ENCODE measurements at places on chromosomes 7 and 10.
A peak's percentile ranks its signal among the peaks of the same experiment; 100 is the strongest.

- DNase-seq = no peak
Observed at GRCh38 chr10:90642136-90642535, 215.7 kb downstream of the HTR7 start.

GRCh38 chr10:88023676-88024075 lies 160.3 kb downstream of the PTEN start:
- no peak for DNase-seq

DNA sequence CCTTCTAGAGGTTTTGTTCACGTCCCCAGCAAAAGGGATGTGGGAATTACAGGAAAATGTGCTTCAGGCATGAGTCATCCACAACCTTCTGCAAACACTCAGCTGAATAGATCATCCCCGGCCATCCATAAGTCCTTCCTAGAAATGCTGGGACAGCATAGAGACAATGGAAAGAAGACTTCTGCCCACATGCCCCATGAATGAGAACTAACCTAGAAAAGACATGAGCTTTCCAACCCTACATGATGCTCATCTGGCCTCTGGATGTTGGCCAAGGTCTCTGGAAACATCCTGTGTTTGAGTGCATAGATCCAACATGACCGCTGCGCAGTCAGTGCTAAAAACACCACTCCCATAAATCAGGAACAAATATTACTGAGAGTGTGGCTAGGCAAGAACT lies 277.5 kb downstream of the PLXNA4 start:
- no peak for DNase-seq

GRCh38 chr7:68014031-68014736 lies 1017.6 kb downstream of the TYW1 start:
- DNase-seq = peak; percentile 26

- no peak for DNase-seq
Observed at GRCh38 chr7:139106959-139107358, 2.6 kb downstream of the ZC3HAV1 start.

DNA sequence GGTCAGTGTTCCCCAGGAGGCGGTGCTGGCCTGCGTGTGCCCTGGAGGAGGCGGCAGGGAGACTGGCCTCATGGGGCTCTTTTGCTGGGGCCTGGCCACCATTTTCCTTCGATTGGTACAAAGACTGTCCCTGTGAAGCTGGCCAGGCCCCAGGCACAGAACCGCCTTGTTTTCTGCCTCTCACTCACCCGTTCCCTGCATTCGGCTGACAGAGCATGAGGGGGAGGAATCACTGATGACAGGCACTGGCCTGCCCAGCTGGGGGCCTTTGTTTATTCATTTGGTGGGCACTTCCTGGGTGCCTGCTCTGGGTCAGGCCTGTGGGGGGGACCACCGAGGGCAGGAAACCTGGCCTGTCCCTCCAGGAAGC lies 139.2 kb downstream of the FAM53B start:
- no peak for DNase-seq

DNA sequence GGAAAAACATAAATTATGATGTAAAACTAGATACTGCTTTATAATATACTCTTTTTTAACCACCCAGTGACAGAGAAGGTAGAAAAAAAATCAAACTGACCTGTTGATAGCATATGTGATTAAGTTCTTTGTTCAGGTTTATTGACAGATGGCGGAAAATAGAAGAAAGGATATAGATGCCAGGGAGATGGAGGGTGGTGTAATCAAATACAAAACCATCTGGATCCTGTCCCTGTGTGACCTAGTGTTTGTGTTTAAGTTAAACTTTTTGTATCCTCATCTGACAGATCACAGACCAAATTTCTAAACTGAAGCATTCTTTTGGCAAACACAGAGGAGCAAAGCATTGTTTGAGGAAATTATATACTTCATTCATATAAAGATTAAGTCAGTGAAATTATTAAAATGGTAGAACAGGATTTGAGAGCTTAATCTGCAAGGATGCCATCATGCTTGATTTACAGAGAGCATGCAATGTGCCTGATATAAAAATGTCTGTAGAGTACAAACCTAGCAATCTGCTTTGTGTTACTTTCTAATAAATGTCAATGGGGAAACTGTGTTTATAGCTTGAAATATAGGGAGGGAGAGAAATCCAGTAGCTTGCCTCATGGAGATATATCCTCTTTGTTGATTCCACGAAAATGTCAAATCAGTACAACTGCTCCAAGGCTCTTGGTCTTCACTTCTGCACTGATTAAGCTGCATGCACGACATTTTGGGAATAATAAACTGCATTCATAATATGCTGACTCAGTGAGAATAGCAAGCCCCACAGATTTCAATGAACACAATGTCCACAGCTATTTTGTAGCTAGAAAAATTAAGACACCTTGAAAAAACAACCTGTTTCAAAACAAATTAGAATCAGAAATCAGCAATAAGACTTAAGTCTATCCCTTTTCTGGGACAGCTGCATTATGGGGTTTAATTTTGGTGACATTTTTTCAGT lies 39.0 kb downstream of the SEM1 start:
- peak; percentile 98 for DNase-seq

DNA sequence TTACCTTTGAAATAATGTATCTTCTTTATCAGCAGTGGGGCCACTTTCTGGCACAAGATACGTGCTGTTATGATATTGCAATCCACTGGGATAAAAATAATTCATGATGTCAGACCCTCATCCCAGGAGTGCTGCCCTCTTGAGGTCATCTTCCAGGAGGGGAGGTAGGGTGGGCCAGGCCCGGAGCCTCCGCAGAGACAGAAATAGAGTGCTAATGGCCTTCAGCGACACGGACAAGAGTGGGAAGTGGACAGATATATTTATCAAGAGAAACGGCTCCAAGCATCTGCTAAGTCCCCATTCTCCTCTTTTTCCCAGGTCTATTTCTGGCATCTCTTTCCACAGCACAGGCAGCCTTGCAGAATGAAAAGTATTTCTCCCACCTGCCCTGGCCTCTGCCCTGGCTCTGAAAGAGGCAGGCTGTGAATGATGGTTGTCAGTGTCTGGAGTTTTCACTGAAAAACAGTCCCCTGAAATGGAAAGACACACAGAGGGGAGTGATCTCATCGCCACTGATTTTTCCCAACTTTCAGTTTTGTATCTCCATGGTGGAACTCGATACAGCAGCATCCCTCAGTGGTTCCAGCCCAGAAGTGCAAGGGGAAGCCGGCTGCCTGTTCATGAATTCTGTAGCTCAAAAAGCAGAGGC lies 251.7 kb upstream of the MYO3A start:
- DNase-seq = no peak

GRCh38 chr7:78587443-78588044 lies 789.0 kb downstream of the PHTF2 start:
- no peak for DNase-seq
